Stimulated activated CD4-positive, alpha-beta T cell treated with anti-CD3 and anti-CD28 coated beads, Interleukin-15, amount 100 ng/mL, for 1 hour (primary cell): ENCODE measurements at places on chromosomes 12 and 14.

GRCh38 chr12:188910-189621 lies 24.9 kb downstream of the SLC6A12 start:
- no peak for DNase-seq

DNA sequence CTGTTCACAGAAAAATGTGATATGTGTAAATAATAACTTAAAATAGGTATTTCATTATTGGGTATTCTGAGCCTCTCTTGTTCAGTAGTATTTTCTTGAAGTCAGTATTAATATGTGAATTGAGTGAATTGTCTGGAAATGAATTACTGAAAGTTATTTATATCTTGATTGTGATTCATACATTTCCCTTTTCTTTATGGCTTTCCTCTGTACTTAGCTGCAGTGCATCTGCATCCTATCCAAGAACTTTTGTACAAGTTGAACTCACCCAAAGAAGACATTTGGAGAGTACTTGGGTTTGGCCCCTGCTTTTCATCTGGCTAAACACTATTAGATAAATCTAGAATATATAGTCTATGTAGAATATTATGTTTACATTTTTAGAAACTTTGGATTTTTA lies 326.0 kb downstream of the RAD51B start:
- DNase-seq = no peak

DNA sequence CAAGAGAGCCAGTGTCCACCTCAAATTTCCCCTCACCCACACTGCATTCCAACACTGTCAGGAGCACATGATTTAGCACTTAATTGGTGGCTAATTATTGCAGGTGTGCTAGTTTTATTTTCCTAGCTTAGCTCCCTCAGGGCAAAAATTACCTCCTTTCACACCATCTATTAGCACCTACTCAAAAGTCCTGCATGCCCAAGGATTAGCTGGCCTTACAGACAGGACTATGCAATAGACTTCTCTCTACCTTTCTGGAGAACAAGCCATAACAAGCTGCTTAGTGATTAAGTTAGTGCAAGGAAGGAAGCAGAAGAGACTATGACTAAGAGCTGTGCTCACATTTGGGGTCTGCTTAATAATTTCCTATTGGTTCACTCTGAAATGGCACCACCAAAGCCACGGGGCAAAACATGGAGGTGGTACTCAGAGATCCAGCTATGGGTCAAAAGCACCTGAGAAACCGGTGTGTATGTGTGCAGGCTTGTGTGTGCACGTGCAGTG lies 69.5 kb downstream of the STON2 start:
- no peak for DNase-seq

DNA sequence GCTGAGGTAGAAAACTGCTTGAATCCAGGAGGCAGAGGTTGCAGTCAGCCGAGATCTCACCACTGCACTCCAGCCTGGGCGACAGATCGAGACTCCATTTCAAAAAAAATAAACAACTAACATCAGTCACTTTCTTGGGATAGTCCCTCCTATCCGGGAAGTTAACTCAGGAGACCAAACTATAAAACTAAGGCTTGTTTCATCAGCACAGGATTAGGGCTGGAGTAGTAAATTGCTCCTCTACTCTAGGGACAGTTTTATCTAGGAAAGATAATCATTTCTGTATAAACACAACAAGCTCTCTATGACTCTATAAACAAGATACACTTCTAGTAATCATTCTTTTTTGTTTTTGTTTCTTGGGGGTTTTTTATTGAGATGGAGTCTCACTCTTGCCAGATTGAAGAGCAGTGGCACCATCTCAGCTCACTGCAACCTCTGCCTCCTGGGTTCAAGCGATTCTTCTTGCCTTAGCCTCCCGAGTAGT lies 11.7 kb downstream of the RPS26 start:
- no peak for DNase-seq

DNA sequence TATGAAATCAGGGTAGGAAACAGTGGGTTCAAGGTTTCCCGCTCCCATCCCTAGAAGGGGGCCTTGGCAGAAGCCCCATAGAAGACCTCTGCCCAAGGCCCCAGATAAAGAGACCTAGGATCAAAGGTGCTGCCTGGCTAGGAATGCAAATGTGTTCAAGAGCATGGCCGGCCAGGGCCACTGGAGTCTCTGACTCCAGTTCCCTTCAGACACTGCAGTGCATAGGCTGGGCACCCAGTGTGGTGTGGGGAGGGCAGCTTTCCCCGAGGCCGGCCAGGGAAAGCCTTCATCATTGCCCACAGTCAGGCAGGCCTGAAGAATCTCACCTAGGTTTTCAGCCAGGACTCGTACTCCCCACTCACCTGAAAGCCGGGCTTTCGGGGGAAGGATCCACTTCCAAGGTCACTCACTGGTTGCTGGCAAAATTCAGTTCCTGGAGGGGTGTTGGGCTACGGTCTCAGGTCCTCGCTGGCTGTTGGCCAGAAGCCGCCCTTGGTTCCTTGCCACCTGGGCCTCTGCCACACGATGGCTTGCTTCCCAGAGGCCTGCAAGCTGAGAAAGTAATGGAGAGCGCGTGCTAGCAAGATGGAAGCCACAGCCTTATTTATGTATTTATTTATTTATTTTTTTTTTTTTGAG lies 9.7 kb upstream of the PEBP1 start:
- DNase-seq = no peak

DNA sequence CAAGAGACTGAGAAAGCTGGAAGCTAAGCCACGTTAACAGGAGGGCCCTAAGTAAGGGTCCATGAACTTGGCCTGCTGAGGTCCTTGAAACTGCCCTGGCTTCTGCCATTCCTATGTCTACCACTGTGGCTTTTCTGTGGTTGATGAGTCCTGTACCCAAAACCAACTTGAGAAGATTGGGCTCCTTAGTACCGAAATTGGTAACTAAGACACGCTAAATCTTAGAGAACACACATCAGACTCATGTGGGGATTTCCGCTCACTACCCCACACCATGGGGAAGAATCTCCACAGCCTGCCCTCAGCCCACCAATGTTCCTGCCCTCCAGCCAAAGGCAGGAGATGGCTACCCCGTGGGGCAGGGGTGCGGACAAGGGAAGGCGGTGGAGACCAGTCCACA lies 232.9 kb downstream of the SPTSSA start:
- DNase-seq = no peak

- DNase-seq = no peak
Observed at GRCh38 chr14:90642244-90642717, 173.9 kb downstream of the TTC7B start.

DNA sequence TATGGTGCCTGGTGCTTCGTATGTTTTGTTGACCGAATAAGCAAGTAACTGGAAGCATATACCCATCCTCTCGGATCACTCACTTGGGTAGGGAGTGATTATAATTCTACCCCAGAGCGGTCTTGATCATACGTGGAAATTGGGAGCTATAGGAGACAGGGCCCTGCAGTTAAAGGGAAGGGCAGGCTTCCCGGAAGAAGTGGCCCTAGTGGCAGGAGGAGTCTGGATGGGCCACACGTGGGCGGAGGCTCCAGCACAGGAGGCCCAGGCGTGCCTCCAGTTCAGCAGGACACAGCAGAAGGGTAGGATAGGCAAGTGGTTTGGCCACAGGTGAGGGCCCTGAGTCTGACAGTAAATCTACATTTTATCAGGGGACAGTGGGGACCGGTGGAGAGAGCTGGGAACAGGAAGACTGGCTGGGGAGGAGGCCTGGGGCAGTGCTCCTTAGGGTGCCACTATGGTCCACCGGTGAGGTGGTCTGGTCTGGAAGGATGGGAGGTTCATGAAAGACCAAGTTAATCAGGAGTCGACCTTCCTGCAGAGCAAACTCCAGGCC lies 23.5 kb upstream of the YY1 start:
- no peak for DNase-seq

DNA sequence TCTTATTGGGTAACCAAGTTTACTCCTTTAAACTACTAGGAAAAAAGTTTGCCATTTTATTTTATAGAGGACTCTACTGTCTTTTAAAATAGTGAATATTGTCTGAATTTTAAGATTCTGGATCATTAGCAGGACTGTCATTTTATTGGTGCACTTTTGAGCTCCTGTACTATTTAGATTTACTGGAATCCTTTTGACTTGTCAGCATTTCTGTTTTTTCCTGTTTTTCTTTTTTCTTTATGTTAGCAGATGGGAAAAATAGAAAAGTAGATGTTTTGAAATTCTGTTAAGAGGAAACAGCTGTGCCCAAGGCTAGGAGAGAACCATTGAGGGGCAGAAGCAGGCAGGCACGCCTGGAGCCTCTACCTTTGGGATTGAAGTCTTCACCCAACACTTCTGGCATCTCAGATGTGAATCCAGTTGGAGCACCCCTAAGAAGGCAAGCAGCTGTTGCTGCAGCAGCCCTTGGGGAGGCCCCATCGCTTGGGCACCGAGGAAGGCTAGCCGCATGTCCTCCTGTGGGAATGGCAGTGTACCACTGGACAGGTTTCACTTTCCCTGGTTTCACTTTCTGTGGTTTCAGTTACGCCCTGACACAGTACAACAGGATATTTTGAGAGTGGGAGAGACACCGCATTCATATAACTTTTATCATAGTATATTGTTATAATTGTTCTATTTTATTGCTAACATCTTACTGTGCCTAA lies 11.5 kb downstream of the RIMKLB start:
- no peak for DNase-seq

- DNase-seq = no peak
Observed at GRCh38 chr12:56530390-56531055, 8.9 kb downstream of the RBMS2 start.

DNA sequence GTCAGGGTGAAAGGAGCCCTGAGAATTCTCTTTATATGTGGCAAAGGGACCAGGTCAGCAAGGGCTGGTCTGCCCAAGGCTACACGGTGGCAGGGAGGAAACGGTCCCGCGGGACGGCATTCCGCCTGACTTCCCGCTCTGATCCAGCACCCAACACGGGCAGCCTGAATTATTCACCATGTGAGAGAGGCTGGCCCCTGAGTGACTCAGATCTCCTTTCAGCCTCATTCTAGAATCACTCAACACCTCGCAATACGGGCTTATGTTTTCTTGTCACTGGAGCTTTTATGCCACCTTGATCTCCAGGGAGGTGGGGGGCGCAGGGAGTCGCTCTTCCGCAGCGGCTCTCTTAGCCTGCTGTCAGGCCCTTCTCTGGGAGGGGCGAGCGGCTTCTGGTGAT lies 8.5 kb downstream of the LRTM2 start:
- no peak for DNase-seq

GRCh38 chr12:28222081-28222700 lies 31.9 kb downstream of the CCDC91 start:
- peak; percentile 8 for DNase-seq

GRCh38 chr12:26488351-26488750 lies 293.0 kb downstream of the SSPN start:
- no peak for DNase-seq

- no peak for DNase-seq
Observed at GRCh38 chr12:48340943-48341342, 9.8 kb downstream of the ZNF641 start.

DNA sequence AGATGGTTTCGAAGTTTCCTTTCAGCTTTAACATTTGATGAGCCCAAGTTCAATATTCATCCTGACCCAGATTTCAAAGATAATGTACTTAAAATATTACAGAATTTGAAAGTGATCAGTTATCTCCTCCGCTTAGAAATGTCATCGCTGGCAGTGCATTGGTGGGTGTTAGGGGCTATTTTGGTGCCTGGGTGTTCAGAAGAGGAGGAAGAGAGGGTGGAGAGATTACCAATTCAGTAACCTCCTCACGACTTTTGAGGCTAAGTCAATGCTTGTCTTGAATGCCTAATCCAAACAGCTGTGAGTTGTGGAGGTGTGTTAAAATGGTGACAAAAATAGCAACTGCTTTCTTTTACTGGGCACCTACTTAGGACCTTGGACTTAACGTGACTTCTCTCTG lies 13.8 kb upstream of the DGLUCY start:
- no peak for DNase-seq

DNA sequence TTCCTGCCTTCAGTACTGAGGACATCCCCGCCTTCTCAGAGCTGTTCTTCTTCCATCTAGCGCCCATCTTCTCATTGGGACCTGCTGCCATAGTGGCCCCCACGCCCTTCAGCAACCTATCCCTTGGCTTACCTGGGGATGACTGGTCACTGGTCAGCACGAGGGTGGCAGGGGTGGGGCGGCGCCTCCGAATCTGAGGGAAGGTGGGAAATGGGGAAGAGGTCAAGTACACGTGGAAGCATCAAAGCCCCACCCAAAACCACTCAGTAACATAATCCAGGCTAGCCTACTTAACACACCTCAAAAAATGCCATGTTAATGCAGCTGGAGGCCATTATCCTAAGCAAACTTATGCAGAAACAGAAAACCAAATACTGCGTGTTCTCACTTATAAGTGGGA lies 4.3 kb downstream of the PPP1R1A start:
- DNase-seq = no peak

DNA sequence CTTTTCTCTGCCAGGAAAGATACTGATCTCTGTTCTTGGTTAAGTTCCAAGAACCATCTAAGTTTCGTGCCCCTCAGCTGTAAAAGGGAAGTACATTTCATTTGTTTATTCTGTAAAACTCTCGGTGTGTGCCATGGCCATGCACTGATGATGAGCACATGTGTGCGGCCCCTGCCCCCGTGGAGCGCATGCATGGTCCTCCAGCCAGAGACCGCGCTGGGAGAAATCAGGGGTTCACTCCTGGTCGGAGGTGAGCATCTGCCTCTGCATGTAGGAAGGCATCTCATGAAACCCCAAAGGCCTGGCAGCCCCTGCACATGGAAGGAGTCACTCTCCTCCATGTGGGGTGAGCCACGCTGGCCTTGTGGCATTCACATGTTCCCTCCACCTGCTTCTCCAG lies 102.5 kb upstream of the RTL1 start:
- no peak for DNase-seq

DNA sequence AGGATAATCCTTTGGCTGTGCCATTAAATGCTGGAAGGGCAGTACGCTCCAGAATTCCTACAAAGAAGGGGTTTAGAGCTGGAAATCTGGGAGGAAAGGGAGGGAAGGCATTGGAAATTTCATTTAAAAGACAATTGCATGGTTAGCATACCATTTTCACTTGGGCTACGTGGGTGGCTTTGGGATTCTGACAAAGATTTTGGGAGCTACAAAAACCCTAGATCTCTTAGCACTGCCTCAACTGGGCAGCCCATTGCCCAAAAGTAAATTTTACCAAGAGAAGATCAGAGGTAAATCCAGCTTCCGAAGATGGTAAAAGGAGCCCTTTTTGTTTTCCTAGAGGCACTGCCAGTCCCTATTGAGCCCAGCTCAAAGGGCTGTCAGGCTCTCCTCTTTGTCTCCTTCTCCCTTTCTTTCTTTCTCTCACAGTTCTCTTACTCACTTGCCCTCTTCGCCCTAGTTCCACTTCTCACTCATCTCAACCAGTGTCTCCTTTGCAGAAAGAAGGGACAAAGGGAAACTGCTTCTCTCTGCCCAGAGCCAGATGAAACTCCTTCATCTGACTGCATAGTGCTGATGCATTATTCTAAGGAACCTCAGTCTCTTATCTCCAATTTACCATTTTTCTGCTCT lies 125.4 kb upstream of the PLEKHA5 start:
- no peak for DNase-seq
